ENCODE measurements at places on chromosomes 6 and 20.

GRCh38 chr6:75084872-75085381 is 120.9 kb downstream of the COL12A1 start:
- peak; percentile 59 for DNase-seq

DNA sequence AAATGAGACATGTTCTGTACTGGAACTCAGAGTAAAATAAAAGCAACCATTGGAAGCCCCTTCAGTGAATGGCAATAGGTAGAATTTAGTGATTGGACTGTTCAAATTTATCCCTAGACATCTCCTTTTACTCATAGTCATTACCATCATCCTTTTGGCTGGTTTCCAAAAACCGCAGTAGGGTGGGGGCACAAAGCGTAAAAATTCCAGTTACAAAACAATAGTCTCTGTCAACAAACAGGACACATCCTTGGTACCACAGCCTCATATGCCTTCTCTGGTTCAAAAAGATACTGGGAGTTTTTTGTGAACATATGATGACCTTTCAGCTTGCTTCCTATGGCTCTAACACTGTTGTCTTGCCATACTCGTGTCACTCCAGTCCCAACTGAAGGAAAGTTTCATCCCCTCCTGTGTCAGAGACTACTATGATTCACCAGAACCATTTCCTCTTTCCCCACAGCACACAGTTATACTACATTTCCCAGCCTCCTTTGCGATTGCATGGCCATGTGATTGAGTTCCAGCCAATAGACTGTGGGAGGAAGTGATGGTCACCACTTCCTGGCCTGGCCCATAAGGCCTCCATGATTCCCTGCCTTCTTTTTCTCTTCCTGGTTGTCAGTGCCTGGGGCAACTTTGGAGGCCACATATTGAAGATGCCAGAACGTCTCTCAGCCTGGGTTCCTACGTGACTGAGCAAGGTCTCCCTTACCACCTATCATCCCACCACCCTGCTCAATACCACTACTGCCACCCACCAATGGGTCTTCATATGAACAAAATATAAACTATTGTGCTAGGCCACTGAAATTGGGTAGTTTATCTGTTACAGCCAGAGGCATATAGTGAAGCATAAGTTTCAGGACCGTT is 162.4 kb downstream of the ID4 start:
- no peak for DNase-seq

GRCh38 chr6:166597711-166598440 is 11.4 kb upstream of the RAMACL start:
- DNase-seq: no peak

- DNase-seq: no peak
Measured at GRCh38 chr6:151242420-151242861, 2.7 kb downstream of the AKAP12 start.

GRCh38 chr6:145073811-145074210 is 661.5 kb downstream of the EPM2A start:
- DNase-seq: no peak

- DNase-seq: no peak
Measured at GRCh38 chr6:30074331-30075093, 1.1 kb downstream of the RNF39 start.

- no peak for DNase-seq
Measured at GRCh38 chr6:53544217-53544469, 758 bp downstream of the GCLC start.

DNA sequence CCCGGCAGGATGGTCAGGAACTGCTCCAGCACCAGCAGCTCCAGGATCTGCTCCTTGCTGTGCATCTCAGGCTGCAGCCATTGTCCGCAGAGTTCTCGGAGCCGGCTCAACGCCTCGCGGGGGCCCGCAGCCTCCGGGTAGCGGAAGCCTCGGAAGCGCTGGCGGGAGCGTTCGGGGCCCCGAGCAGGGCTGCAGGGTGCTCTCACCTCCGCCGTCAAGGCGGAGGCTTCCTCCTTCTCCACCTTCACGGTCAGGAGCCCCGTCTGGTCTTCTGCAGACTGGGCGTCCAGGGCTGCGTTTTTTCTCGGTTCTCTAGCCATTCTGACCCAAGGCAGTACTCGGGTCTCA is 434 bp downstream of the ZKSCAN4 start:
- DNase-seq: no peak

GRCh38 chr6:6760002-6760401 is 171.5 kb downstream of the LY86 start:
- peak; percentile 85 for DNase-seq

DNA sequence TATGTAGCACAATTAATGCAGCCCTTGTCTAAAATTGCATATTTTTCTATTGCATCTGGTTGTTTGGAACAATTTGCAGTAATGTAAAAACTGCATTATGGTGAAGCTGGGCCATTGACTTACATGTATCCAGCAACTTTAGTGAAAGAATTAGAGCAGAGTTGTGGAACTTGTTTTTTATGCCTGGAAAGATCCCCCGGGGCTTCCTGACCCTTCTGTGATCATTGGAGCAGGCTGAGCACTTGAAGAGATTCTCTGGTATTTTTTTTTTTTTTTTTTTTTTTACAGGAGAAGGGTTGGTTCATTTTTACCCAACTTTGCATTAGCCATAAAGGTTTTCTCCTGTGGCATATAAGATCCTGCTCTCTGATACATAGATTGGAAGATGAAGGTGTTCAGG is 45.0 kb downstream of the LIN28B start:
- no peak for DNase-seq

DNA sequence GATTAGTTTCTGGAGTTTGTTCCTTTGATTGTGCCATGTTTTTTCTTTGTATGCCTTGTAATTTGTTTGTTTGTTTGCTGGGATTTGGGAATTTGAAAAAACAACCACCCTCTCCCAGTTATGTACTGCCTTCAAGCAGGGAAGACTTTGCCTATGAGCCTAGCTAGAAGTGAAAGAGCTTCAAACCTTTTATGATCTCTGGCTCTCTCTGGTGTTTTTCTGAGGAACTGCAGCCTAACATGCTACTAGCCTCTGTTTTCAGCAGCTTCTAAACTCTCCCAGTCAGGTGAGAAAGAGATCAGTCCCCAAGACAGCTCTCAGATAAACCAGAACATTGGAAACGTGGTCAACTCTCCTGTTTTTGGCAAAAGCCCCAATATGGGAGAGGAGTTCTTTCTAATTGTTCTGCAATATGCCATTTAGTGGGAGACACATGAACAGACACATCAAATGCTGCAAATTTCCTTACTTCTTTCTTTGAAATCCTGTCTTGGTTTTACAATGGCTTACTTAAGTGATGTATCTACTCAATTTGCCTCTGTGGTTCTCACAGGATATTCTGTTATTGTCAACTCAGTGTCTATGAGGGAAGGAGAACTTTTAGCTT is 58.9 kb upstream of the SERINC1 start:
- DNase-seq: peak; percentile 36

DNA sequence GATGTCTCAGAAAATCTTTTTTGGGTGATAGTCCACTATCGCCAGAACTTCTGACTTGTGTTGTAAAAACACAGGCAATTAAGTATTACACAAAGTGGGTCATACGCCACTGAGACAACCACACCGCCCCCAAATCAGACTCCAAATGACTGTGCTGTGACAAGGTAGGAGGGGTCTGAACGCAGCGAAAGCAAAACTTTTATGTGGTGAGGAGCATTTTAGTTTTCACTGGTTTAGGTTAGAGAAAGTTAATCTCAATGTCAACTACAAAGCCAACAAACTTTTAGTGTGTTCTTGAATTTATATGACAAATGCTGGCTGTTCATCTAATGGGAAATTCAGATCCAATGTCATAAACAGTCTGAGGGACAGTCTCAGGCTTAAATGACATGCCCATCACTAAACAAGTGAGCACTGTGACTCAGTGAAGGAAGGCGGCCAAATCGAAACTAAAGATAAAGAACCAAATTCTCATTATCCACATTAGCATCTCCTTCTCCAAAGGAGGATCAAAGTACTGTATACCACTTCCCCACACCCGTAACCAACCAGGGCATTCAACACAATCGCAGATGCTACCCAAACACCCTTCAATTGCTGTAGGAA is 186.7 kb downstream of the GJA10 start:
- no peak for DNase-seq

DNA sequence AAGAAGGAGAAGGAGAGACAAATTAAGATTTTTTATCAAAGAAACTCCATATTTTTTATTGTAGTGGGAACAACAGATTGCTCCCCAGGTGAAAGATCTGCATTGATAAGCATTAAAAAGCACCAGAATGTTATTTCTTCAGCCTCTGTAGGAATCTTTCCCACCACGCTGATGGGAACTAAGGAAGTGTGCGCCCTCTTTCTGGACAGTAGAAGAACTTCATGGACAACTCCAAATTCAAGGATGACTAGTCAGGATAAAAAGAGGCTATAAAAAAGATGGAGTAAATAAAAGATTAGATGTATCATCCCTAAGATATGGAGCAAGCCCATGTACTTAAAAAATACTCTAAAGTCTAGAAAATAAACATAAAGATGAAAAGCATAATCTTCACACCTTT is 45.8 kb upstream of the PAK5 start:
- DNase-seq: no peak

DNA sequence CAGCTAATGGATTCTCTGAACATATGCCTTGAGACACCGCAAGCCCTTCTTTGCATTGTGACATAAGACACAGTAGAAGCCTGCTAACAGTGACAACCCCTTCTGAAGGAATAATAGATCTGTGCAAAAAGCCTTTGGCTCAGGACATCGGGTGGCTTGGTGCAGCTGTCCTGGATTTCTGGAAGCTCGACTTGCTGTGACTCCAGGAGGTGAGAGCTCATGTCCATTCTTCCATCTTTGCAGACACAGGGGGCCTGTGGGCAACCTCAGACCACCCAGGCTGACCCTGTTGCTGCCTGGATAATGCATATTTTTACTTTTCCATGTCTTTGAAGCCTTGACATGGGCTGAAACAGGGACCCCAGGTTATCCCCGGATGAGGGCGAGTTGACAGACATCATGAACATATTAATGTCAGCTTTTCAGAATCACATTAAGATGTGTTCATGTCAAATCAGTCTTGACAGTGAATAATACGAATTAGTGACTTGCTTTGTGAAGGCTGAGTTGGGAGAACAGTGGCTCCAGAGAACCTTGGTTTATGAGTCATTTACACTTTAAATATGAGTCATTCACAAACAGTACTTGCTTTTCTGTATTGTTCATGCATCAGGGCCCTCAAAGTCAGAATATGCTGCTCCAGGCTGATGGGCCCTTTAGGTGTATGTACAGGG is 66.8 kb upstream of the IYD start:
- DNase-seq: no peak

GRCh38 chr6:35736253-35736894 is 458 bp upstream of the ARMC12 start:
- DNase-seq: peak; percentile 22

DNA sequence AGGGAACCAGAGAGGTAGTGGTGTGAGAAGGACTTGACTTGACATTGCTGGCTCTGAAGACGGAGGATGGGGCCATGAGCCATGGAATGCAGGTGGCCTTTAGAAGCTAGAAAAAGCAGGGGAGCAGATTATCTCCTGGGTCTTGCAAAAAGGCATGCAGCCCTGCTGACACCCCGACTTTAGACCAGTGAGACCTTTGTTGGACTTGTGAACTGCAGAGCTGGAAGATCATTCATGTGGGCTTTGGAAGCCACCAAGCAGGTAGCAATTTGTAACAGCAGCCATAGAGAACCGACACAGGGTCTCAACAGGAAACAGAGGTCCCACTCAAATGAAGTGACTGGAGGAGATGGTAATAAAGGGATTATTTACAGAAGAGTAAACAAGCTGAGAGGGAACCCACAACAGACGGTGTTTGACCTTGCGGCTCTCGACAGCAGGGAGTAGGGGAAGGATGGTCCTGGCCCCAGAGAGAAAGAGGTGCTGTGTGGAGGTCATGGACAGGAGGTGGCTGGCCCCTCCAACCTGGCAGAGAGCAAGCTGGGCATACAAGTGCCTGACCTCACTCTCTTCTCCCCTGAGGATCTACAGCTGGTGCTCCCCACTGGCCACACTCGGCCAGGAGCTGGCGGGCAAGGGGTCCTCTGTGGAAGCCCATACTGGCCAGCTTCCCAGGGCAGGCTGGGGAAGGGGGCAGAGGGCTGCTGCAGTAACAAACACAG is 43.9 kb downstream of the SLC22A23 start:
- DNase-seq: no peak

- peak; percentile 37 for DNase-seq
Measured at GRCh38 chr6:151240791-151241642, 1.2 kb downstream of the AKAP12 start.

GRCh38 chr6:137927777-137928218 is 60.7 kb downstream of the TNFAIP3 start:
- DNase-seq: no peak

DNA sequence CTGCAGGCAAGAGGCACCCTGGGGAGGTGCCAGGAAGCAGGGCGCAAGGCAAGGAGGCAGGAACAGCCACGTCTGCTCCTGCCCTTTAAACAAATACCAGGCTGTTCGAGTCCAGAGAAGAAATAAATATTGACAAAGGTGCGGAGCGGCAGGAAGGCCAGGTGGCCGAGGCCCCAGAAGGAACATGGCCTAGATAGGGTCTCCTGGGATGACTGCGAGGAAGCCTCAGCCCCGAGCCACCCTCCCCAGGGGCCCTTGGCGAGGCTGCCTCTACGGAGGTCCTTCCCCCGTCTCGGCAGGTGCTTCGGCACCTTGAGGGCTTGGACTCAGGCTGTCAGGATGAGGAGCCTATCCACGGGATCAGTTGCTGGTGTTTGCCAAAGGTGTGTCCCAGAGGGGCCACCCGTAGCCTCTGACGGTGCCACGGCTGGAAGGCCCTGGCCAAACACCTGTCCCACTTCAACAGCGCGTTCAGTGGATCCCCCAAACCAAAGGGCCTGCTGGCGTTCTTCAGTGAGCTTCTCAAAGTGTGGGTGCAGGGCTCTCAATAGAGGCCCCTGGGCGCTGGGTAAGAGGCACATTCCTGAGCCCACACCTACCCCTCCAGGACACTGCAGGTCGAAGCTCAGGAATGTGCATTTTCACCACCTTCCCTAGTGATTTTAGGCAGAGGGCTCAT is 39.8 kb downstream of the SNX5 start:
- no peak for DNase-seq

DNA sequence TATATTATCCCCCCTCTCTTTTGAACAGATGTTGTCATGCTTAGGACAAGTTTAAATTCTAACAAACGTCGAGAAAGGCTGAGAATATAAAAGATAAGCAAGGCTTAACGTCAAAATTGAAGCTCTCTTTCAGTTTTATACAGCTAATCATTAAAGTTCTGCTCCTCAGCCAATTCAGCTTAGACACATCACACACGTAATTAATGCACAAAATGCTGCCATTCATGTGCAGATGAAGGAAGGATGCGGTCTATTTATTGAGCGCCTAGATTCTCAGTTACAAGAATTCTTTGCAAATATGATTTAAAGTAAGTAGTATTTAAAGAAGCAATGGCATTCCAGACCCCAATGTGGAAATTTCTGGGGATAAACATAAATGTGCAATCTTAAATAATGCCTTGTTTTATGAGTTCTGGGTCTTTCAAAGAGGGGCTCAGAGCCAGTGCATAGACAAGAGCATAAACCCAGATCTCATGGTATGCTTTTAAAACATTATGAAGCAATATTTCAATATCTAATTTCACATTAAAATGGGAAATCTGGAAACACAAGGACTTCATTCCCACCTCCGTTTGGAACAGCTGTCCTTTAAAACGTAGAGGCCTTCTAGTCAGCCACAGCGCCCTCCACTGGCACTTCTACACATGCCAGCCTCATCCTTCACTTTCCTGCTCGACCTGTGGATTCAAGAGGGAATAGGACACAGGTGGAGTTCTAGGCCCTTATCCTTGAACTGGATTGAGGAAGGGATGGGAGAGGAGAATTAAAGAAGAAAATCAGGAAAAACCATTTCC is 85.8 kb downstream of the LYRM4 start:
- no peak for DNase-seq

Measured in NCI-H526 treated with DMSO at 0.1 percent for 48 hours (cell line).